ENCODE measurements at places on chromosomes 4 and X.

DNA sequence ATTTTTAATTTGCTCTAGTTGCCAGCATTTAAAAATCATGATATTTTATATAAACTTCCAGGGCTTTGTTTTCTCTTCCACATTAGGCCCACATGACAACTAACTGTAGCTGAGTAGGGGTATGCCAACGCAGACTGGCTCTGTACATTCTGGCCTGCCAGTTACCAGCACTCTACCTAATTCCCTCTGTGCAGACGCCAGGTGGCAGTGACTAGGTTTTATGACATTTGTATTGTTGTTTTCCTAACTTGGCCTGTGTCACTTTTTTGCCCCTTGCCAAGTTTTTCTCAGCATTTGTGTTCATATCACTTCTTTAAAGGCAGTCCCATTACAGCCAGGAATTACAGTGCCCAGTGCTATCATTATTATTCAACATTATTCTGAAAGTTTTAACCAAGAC is 347.5 kb downstream of the NKX6-1 start:
- H3K4me1 ChIP-seq, result no peaks in the 10 kb centered on the region
- no peak overlapping the region for H3K27ac ChIP-seq
- no peaks in the 10 kb centered on the region for H3K36me3 ChIP-seq
- no peaks in the 10 kb centered on the region for H3K27me3 ChIP-seq
- no peak for DNase-seq

DNA sequence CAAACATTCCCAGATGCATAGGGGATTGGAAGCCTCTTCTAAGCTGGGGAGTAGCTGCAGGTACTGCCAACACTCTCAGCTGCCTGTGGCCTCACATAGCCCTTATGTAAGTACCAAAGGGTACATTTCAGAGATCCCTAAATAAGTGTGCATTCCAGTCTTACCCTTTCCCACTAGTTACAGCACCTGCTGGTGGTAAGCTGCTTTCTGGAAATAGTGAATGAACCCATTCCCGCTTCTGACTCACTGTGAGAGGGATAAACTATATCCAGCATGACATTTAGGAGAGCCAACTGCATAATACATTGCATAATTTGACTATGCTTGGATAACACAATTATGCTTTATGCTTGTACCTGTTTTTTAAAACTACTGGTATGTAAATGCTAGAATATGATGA is 149.0 kb downstream of the FAM13A start:
- H3K27ac ChIP-seq, result no peak overlapping the region
- H3K4me1 ChIP-seq, result no peaks in the 10 kb centered on the region
- H3K4me3 ChIP-seq, result no peak overlapping the region
- no peak for DNase-seq

DNA sequence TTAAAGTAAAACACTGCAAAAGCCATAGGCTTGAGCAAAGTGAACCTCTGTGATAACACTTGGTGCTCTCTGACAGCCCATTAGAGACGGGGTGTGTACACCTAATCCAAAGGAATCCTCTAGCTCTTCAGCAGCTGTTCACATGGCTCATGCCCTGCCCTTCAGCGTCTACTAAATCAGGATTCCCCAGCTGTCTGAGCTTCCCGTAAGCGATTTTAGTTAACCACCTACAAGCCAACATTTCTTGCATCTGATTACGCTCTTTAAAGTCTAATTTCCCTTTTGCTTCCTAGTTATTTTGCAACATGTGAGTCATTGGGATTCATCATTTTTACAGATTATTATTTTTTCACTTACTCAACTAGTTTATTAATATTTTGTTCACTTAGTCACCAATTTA is 6.5 kb downstream of the DMD start:
- H3K36me3 ChIP-seq, result no peaks in the 10 kb centered on the region
- DNase-seq, result no peak
- H3K4me3 ChIP-seq, result no peak overlapping the region
- H3K4me1 ChIP-seq, result no peaks in the 10 kb centered on the region

GRCh38 chr4:20456407-20456806 is 204.7 kb downstream of the SLIT2 start:
- H3K4me3 ChIP-seq, result no peak overlapping the region
- H3K27ac ChIP-seq, result no peak overlapping the region
- H3K36me3 ChIP-seq, result no peaks in the 10 kb centered on the region
- H3K4me1 ChIP-seq, result no peaks in the 10 kb centered on the region

DNA sequence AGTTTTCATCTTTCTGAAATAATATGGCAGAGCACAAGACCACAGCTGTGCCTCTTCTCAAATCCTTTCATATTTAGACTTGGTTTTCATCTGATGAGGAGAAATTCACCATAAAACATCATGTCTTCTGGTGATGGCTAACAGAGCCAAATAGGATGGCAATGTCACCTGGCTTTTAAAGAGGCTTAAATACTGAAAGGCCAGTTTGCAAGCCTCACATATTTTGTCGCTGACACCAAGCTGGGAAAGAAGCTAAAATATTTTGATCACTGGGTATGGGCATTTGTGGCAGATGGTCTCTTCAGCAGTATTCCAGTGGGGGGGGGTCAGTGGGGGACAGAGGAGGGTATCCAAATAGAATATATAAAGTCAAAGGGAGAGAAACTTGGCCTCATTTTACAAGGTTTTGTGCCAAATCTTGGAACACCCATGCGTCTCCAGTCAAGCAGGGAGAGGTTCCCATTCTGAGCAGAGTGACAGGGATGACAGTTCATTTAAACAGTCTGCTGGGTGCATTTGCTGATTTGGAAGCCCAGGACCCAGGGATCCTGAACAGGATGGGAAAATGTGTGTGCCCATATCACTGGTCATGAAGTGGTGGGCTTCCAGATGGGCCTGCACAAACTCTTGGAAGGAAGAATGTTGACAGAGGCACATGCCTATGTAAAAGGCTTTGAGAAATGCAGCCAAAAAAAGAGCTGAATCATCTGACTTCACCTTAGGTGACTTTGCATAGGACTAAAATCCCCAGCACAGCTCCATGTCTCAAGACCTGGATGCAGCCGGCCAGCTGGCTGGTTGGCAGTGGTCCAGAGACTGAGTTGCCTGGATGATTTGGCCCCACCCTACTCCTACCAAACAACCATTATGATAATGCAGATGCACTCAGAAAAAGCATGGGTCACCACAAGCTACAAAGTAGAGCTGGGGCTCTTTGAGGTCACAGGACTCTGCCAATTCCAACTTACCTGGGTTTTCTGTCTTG is 484.4 kb upstream of the NR3C2 start:
- no peak overlapping the region for H3K27ac ChIP-seq
- no peak for DNase-seq
- H3K27me3 ChIP-seq, result no peaks in the 10 kb centered on the region

GRCh38 chrX:131816551-131817136 is 206.5 kb upstream of the STK26 start:
- H3K36me3 ChIP-seq, result peaks cover 8% of the 10 kb centered on the region
- peak overlapping the region; percentile 87 for H3K27ac ChIP-seq
- peak overlapping the region; percentile 73 for H3K4me3 ChIP-seq
- peak; percentile 78 for DNase-seq
- H3K4me1 ChIP-seq, result peaks cover 46% of the 10 kb centered on the region

DNA sequence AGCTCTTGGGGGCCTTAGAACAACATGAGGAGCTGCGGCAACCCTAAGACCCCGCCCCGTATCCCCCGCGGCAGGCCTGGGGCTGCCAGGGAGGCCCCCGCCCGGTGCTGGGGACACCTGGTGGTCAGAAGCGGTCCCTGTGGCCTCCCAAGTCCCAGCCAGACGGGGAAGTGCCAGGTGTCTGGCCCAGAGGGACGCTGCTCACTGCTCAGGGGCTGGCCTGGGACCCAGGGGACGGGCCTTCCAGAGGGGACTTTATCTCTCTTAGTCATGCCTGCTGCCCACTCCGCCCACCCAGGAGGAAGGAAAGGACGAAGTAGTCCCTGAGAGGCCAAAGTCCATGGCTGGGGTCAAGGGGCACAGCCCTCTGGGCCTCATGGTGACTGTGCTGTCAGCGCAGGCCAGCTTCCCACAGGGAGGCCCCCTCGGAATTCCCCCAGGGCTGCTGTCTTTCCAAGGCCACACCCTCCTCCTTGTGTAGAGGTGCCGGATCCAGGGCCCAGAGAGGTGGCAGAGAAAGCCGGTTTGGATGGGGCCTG is 31.0 kb upstream of the HTRA3 start:
- peaks cover 2% of the 10 kb centered on the region for H3K36me3 ChIP-seq
- H3K27ac ChIP-seq, result no peak overlapping the region
- no peak overlapping the region for H3K4me3 ChIP-seq
- no peaks in the 10 kb centered on the region for H3K27me3 ChIP-seq

Measured in activated CD4-positive, alpha-beta memory T cell treated with anti-CD3 and anti-CD28 coated beads, Interleukin-2, amount 10 ng/mL, durations not matched to agents 7 days and 5 days (primary cell).